NT2/D1 (cell line): ENCODE measurements at places on chromosomes 5 and 9.

GRCh38 chr5:119049824-119050449 lies 20.9 kb upstream of the DMXL1 start:
- DNase-seq: peak; percentile 57

DNA sequence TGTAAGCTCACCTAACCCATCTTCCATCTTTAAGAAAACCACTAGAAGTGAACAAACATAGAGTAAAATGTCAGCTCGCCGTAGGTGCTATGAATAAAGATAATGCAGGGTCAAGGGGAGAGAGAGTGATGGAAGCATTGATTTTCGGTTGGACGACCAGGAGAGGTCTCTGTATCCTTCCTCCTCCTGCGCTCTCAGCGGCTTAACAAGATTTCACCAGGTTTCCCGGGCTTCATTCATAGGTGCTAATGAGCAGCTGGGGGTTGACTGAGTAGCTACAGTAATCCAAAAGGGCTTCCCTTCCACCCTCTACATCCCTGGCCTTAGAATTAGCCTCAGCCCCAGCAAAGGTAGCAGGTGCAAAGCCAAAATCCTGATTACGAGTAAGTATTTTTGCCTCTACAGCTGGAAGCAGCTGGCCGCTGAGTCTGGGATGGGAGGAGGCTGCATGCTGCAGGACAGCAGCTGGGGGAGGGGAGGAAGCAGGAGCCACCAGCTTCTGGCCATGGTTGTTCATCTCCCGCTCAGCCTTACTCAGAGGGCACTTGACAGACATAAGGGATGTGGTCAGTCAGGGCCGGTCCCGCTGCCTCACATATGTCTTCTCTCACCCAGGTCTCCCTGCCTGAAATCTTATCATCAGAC lies 112.0 kb upstream of the IL12B start:
- no peak for DNase-seq

GRCh38 chr5:57174128-57174889 lies 450 bp downstream of the GPBP1 start:
- DNase-seq: no peak

- DNase-seq: no peak
Measured at GRCh38 chr9:12065050-12065449, 628.1 kb upstream of the TYRP1 start.

DNA sequence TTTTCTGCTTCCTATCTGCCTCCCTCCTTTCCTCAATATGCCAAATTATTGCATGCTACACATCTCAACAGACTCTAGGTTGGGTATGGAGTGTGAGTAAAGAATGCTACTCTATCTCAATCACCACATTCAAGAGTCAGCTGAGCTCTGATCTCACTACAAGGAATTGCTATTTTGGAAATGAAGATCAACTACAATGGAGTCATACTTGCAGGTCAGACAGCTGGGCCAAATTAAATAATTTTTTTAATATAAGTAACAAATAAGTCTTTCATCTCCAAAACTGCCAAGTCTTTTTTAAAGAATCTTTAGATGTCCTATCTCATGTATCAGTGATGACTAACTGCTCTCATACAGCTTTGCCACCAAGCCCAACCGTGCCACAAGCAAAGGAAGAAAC lies 64.0 kb downstream of the DEPDC1B start:
- no peak for DNase-seq

DNA sequence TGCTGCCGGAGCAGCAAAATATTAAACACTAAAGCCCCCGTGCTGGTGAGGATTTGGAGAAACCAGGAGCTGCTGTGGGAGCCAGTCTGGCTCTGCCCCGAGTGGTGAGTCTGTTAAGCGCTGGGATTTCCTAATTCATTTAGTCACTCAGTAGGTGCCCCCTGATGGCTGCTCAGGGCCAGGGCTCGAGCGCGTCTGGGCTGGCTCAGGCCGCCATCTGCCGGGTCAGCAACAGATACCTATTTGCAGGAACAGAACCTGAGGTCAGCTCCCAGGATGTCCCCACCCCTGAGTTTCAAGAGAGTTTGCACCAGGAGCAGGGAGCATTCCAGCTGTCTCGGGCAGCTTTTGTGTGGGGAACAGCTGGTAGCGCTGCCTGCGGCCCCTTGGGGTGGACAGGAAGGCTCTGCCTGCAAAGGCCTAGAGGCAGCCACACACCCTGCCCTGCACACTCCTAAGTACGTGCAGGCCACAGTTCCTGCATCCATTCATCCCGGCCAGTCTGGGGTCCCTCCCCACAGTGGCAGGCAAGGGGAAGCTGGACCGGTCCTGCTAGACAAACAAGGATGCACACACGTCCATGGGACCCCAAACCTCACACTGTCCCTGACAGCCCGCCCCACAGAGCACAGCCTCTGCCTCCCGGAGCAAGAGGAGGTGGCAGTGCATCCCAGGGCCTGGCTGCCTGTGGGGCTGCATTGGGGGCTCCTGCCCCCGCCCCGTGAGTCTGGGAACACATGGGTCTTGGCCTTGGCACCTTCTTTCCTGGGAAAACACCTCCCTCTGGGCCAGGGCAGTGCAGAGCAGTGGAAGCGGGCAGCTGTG lies 83.7 kb downstream of the ADAMTS2 start:
- DNase-seq: peak; percentile 72

DNA sequence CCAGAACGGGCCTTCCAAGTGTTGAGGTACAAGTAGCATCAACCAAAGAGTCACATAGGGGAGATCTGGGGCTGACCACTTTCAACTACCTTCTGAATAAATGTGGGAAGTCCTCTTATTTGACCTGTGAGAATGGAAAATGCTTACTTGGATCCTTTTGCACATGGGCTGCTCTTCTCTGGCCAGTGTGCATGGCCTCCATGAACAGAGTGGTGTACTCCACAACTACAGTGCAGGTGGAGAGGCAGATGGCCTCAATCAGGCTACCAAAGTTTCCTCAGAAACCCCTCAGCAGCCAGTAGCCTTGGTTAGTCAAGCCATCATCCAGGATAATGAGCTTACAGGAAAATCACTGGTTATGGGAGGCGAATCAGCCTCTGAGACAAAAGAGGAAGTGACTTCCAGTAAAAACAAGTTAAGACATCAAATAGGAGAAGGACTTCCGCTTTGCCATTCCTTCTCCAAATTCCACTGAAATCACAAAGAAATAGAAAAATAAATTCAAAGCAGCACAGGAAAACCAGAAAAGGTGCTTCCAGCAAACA lies 18.3 kb upstream of the FCHO2 start:
- no peak for DNase-seq

DNA sequence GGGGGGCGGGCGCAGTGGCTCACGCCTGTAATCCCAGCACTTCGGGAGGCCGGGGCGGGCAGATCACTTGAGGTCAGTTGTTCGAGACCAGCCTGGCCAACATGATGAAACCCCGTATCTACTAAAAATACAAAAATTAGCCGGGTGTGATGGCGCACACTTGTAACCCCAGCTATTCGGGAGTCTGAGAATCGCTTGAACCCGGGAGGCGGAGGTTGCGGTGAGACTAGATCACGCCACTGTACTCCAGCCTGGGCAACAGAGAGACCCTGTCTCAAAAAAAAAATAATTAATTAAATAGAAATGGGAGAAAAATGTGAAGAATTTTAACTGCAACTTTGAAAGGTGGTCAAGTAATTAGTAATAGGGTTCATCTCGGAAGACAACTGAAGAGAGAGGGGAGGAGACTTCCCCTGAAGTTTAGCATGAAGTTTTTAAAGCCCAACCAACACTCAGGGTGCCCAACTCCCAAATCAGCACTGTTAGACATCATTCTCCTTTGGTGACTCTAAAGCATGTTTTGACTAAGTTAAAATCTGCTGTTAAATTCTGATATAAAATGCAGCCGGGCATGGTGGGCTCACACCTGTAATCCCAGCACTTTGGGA lies 1.4 kb upstream of the CSNK1A1 start:
- no peak for DNase-seq

DNA sequence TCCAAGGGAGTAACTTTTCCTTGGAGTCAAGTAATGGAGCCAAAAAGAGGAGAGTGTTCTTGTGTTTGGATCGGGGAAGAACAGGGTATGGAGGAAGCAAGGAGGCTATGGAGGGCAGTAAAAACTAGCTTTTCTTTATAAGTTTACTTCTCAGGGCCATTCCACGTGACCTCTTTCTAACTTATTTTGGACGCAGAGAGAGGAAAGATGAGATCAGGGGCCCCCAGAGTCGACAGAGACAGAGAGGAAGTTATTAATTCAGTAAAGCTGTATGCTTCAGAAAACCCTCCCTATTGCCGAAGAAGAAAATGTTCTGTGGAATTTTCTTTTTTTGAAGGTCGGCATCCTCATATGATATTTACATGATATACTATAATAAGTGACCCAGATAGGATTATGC lies 233.8 kb upstream of the MPDZ start:
- DNase-seq: no peak

DNA sequence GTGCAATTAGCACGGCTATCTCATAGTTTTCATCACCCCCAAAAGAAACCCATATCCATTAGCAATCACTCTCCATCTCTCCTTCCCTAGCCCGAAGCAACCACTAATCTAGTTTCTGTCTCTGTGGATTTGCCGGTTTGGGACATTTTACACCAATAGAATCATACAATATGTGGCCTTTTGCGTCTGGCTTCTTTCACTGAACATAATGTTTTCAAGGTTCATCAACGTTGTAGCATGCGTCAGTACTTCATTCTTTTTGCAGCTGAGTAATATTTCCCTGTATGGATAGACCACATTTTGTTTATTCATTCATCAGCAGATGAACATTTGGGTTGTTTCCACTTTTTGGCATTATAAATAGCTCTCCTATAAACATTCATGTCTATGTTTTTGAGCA lies 75.4 kb upstream of the TBC1D2 start:
- no peak for DNase-seq

DNA sequence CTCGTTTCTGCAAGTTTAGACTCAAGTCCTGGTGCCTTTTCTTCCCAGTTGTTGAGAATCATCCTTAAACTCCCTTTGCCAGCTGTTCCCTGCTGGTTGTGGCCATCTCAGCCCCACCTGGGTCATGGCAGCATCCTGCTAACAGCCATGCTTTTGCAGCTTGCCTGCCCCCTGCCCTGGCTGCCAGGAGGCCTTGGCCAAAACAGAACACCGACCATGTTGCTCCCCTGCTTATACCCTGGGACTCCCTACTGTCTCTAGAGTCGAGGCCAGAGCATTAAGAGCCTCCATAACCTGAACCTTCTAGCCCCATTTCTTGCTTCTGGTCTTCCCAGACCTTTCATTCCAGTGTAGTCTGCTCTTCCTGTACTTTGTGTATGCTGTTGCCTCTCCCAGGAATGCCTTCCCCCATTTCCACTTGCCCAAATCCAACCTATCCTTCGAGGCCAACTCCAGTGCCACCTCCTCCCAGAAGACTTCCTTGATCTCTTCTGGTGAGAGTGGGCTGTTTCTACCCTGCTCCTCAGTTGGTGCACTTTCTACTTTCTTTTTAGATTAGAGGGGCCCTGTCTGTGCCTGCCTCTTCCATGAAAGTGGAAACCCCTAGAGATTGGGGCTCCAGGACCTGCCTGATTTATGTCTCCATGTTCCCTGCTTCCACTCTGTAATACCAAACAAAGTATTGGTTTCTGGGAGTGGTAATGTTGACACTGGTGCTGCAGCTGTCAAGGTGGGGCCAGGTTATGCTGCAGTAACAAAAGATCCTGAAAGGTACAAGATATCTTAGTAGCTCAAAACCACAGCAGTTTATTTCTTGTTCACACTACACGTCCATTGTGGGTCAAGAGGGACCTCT lies 88.2 kb downstream of the AMBP start:
- no peak for DNase-seq

DNA sequence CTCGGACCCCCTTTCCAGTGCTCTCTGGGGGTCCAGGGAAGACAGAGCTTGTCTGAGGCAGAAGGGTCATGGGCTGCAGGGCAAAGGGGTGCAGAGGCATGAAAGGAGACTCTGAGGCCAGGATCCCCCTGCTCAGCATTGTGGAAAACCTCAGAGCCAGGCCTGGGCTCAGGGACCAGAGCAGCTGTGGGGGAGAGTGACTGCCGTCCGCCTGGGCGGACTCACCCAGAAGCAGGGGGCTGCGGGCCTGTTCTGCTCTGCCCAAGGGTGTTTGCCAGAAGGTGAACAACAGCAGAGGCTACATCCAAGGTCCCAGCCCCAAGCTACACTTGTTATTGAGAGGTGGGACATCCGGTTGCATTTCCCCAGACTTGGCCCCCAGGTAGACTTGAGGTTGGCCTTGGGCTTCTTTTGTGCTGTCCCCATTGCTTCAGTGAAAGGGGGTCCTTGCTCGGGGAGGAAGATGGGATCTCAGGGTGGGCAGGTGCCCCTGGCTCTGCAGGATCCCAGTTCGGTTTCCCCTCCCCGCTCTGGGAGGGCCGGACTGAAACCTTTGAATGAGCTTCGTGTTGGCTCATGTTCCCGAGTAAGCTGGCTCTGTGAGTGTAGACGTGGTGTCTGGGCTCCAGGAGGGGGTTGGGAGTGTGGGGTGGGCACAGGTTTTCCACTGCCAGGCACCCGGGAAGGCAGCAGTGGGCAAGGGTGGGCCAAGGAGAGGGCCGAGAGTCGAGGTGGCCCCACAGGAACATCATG lies 92.1 kb downstream of the COL5A1 start:
- DNase-seq: no peak

- DNase-seq: peak; percentile 18
Measured at GRCh38 chr9:138022121-138022741, 144.6 kb downstream of the CACNA1B start.

- no peak for DNase-seq
Measured at GRCh38 chr5:33148076-33148513, 292.7 kb upstream of the TARS1 start.

DNA sequence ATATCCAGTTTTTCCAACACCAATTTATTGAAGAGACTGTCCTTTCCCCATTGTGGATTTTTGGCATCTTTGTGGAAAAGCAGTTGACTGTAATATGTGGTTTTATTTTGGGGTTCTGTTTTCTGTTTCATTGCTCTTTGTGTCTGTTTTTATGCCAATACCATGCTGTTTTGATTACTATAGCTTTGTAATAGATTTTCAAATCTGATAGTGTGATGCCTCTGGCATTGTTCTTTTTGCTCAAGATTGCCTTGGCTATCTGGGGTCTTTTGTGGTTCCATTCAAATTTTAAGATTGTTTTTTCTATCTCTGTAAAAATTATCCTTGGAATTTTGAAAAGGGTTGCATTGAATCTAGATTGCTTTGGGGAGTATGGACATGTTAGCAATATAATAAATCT lies 99.5 kb downstream of the NDUFAF2 start:
- DNase-seq: no peak

- no peak for DNase-seq
Measured at GRCh38 chr9:91445135-91445534, 21.5 kb upstream of the NFIL3 start.
